ENCODE measurements at places on chromosomes 3 and 15. TPM values are rescaled to one million over a fixed set of nuclear protein-coding genes. Genes with fewer than 3 reads are reported as not detected.

DNA sequence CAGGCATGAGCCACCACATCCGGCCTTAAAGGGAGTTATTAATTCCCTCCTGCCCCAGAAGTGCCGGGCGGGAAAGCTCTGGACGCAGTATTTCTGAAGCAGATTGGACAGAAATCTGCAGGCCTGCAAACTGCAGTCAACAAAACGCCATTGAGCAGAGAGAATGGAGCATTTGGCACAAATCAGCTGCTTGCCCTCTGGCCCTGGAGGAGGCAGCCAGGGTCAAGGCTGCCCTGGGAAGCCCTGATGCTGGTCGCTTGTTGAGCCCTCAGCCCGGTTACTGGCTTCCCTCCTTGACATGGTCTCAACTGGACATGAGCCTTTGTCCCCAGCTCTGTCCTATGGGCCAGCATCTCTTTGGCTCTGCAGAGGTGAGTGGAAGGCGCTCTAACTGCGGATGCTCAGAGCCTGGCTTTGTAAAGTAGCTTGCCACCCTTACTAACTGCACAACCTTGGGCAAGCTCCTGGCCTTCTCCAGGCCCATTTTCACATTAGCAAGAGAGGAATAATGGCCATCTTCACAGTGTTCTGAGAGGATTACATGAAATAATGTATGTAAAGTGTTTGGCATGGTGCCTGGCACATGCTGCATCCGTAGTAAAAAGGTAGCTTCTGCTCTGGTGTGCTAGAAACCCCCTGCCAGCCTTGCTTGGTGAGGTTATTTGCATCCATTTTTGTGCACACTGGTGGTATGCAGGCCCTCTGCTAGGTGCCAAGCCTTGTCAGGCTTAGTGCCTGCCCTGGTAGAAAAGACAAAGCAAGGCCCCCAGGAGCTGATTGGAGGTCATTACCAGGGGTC is 4.1 kb downstream of the SEMA4B start:
- no peak for DNase-seq

DNA sequence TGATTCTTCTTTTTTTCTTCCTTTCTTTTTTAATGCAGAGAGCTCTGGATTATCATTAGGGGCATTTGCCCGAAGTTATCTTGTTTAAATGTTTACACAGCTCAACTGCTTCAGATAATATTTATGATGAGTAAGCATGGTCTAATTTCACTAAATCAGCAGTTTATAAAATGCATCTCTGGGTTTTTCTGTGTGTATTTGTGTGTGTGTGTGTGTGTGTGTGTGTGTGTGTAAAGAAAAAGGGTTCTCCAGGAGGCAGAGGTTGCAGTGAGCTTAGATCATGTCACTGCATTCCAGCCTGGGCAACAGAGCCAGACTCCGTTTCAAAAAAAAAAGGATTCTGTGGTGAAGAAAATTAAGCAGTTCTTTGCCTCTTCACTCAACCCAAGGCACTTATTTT is 25.9 kb upstream of the TNFSF10 start:
- DNase-seq = no peak

DNA sequence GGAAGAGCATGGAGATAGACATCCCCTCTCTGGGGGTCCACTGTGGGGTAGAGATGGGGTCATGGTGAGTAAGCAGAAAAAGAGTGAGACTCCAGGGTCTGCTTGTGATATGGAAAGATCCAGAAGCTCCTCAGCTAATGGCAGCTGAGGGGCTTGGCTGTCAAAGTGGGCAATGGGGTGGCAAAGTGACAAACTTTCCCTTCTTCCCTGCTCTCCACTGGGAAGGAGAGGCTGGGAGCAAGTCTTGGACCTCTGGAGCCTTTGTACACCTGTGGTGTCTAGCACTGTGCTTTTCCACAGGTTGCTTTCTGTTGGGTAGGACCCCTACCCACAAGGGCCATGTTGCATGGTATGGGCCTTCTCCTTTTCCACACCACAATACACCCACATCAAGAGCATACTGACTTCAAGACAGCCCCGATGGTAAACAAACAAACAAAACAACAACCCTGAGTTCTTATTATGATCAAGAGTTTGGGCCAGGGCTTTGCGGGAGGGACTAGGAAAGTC is 3.5 kb downstream of the ITGA11 start:
- no peak for DNase-seq

The CD80 gene
- 8.3 TPM for total RNA-seq

The GUCA1C gene
- total RNA-seq = not detected

All from activated T-cell treated with anti-CD3 and anti-CD28 coated beads, Interleukin-2, amount 50 U/mL, for 72 hours (primary cell).